ENCODE measurements at places on chromosomes 2 and 18.

DNA sequence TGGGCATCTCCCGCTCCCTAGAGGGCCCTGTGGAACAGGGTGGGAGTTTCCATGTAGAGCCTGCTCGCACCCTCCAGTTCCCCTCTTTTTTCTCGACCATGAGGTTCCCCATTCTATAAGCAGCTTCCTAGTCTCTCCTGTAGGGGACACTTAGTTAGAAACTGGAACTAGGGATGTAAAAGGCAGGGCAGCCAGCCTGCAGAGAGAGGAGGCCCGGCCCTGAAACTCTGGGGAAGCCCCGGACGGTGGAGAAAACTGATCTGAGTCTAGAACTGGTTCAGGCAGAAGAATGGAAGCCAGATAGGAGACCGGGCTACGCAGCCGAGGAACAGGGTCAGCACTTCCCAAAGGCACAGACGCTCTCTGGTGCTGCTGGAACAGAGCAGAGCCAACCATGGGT, 51.6 kb upstream of the ATG16L1 start:
- no peak for DNase-seq

DNA sequence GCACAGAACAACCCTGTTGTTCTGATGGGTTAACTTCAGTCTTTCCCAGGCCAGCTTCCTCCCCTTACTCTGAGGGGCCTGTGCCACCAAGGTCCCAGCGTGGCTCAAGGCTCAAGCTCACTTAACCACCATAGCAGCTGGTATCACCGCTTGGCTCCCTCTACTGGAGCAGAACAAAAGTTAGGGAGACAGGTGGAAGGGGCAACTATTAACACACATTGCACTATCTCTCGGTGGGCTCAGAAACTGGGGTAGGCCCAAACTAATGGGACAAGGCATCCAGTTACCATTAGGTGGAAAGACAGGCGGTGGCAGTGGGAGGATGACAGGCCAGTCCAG, 88.7 kb upstream of the ATL2 start:
- DNase-seq, result peak; percentile 43

- DNase-seq, result no peak
These were observed 511.9 kb upstream of the NRP2 start for GRCh38 chr2:205170399-205170798.

DNA sequence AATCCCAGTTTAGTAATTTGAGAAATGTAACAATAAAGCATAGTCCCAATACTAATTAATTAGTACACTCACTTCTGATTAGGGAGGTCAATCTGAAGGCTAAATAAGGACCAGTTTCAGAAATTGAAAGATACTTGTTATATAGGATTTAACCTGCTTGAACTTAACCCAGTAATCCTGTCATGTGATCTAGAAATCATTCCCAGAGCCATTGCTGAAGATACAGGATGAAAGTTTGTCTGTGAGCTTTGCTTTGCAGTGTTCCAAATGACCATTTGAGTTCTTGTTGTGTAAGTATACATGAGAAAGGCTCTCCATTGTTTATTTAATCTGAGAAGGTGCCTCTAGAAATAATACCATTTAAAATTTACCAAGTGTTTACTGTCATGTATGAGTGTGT, 52.2 kb downstream of the GALNT1 start:
- DNase-seq, result no peak

DNA sequence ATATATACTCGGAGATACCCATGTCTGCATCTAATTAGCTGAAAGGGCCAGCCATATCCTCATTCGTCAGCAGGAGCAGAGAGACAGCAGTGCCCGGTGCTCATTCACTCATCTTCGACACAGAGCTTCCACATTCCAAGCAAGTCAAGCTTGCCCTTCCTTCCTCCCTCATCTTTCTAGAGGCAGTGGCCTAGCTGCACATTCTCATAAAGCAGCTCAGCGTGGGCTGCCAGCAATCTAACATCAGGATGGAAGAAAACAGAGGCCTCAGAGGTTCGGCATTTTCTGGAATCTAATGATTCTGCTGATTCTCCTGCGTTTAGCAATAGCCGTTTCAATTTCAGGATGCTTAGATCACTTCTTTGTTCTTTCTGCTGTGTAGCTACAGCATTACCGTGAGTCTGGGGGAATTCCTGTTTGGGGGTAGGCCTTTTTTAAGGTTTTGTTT, 68.8 kb downstream of the CLHC1 start:
- DNase-seq, result no peak

- DNase-seq, result no peak
These were observed 10.8 kb downstream of the YPEL5 start for GRCh38 chr2:30157616-30158015.

GRCh38 chr18:717003-717402, 4.6 kb upstream of the ENOSF1 start:
- no peak for DNase-seq

DNA sequence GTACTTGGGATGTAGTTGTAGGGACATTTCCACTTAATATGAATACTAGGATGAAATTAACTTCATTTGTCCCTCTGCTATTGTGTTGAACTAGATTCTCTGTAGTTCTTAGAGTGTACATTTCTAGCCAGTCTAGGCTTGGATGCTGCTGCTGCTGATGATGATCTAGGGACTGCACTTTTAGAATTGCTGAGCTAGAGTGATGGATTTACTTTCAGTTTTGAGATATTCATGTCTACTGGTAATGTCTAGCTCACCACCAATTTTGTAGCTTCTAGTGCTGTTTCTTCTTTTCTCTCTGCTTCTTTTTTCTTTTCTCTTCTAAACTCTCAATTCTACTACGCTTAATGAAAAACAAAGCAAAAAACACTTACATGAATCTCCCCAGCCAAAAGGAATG, 49.4 kb downstream of the MRPS9 start:
- no peak for DNase-seq

DNA sequence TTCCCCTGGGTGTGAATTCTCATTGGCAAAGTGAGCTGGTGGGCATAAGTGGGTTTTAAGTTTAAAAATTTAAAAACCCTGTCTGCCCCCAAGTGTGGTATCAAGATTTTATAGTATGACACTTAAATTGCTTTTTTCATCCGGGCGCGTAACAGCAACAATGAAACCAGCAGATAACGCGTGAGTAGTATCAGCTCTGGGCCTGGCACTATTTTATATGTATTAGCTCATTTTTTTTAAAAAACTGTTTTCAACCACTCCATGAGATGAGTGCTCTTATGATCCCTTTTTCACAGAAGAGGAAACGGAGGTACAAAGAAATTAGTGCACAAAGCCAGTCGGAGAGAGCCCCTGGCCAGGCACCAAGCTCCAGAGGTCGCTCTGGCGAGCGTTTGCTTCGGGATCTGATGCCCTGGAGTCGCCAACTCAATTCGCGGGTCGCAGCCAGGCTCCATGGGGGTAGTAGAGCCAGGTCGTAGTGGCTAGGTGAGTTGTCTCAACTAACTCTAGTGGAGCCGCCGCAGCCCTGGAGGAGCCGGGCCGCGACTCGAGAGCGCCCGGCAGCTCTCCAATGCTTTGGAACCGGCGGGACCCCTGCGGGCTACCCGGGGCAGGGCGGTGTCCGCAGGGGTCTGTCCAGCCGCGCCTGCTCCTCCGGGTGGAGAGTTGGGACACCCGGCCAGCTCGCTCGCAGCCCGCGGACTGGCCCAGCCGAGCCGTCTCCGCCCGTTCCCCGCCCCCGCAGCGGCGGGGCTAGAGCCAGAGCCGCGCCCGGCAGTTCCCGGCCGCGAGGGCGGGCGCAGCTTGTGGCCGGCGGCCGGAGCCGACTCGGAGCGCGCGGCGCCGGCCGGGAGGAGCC, at the start of gene IL1R1:
Gene IL1R1, plus strand, starts transcription at position 777 of the 859 bp plus-strand sequence. CDS start 14,979 bp downstream, outside the sequence.
- DNase-seq, result peak; percentile 75

GRCh38 chr18:71797554-71797953, 746.6 kb downstream of the CBLN2 start:
- DNase-seq, result no peak

- DNase-seq, result no peak
These were observed 109.0 kb upstream of the BZW1 start for GRCh38 chr2:200702646-200703118.

DNA sequence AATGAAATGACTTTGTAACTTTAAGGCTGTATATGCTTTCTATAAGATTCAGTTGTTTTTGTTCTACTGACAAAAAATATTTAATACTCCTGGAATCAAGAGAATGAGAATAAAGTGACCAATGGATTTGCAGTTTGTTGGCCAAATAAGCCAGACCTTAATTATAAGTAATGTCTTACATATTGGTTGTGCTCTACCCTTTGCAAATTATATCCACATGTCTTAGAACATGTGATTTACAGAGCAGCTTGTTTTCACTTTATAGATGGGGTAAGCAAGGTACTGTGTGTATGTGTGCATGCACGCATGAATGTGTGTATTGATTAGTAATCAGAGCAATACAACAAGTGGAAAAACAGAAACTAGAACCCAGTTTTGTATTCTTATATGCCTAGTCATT, 59.1 kb downstream of the RMDN2 start:
- DNase-seq, result no peak

DNA sequence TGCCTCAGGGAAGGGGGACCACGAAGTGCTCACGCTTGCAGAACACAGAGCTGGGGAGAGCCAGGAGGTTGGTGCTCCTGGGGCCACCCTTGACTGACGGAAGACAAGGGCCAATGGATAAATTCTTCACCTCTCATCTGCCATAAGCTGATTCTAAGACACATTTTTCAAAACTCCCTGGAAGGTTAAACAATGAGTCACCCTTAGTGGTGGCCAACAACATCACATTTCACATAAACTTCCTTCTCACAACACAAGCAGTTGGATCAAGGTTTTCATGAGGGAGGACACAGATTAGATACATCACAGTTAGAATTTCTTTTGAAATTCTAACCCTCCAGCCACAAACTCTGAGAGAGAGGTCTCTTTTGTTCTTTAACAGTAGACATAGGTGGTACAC, 713.6 kb upstream of the POU3F3 start:
- no peak for DNase-seq

DNA sequence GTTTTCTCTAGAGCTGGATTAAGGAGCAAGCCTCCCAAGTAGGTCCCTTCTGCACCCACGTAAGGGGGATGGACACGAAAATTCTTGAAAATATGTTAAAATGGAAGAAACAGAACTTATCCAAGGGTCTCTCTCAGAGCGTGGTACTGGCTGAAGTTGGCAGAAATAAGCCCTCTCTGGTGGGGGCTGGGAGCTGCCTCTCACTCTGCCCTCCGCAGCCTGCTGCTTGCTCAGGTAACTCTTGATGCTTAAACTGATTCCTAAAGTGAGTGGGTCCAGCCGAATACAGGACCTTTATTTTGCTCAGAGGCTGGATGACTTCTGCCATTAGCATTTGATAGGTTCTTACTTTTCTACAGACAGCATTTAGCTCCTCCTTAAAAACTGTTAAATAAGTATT, 78.1 kb downstream of the SPHKAP start:
- DNase-seq, result no peak

GRCh38 chr2:234840336-234840735, 111.5 kb upstream of the SH3BP4 start:
- DNase-seq, result no peak

- DNase-seq, result no peak
These were observed 16.1 kb downstream of the KCNS3 start for GRCh38 chr2:17894556-17894955.

GRCh38 chr18:53944721-53945120, 279.7 kb downstream of the MBD2 start:
- no peak for DNase-seq

- DNase-seq, result no peak
These were observed 3.9 kb downstream of the BOD1L2 start for GRCh38 chr18:57150828-57151227.

DNA sequence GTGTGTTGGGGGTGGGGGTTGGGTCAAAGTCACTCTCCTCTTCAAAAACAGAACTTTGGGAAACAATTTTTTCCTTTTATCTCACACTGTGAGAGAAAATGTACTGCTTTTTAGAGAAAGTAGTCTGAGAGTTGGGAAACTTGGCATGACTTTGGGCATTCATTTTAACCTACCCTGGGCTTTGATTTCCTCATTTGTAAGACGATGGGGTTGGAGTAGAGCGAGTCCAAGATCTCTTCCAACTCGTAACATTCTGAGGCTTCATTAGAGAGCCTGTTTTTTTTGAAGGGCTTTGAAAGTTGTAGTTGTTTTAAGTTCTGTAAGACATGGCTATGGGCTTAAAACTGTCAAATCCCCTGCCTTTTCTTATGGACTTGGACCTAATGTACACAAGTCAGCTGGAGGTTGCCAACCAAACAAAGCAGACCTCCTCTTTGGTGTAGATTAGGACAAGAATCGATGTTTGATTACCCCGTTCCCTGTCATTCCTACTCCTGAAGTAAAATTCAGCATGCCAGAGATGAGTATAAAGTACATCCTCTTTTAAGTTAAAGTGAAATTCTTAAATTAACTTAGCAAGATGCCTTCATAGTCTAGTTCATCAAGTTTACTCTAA, 8.4 kb downstream of the PHLPP1 start:
- no peak for DNase-seq

- DNase-seq, result no peak
These were observed 12.0 kb downstream of the SLC38A11 start for GRCh38 chr2:164943289-164943688.

DNA sequence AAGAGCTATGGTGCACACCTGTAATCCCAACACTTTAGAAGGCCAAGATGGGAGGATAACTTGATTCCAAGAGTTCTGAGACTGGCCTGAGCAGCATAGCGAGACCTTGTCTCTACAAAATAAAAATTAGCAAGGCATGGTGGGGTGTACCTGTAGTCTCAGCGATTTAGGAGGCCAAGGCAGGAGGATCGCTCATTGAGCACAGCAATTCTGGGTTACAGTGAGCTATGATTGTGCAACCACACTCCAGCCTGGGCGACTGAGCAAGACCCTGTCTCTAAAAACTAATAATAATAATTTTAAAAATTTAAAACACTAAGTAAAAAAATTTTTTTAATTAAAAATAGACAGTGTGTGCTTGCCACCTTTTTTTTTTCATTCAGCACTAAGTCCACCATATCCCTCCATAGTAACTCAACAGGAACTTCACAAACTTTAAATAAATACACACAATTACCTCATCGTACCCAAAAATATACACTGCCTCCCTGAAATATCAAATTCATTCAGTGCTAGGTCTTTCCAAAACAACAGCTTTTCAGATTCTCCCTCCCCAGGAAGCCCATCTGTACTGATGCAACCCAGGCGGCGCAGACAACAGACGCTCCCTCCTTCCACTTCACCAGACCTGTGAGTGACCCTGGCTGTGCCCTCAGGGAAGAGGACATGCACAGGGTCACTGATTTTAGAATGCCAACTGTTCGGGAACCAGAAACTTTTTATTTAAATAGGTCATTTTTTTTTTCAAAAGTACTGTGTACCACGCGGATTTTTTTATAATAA, 29.6 kb downstream of the FAM168B start:
- no peak for DNase-seq
